Stimulated activated CD8-positive, alpha-beta memory T cell treated with anti-CD3 and anti-CD28 coated beads, Interleukin-12 subunit alpha, Interleukin-12 subunit beta, amount 100 ng/mL, for 1 hour (primary cell): ENCODE measurements at places on chromosomes 13 and 19.

DNA sequence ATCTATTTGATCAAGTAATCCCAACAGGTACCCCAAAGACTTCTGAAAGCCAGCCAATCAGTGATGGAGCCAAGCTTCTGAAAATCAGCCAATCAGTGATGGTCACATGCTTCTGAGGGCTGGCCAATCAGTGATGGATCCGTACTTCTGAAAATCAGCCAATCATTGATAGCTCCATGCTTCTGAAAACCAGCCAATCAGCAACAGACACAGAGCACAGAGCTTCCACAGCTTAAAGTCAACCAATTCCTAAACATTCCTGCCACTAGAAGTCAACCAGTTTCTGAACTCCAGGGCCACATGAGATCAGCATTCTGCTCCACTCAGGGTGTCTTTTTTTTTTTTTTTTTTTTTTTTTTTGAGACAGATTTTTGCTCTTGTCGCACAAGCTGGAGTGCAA, 8.2 kb upstream of the HSD17B14 start:
- DNase-seq = no peak

GRCh38 chr19:3547301-3547731, 8.3 kb downstream of the TEKTIP1 start:
- no peak for DNase-seq

GRCh38 chr13:112814905-112815585, 125.2 kb downstream of the ATP11A start:
- no peak for DNase-seq

DNA sequence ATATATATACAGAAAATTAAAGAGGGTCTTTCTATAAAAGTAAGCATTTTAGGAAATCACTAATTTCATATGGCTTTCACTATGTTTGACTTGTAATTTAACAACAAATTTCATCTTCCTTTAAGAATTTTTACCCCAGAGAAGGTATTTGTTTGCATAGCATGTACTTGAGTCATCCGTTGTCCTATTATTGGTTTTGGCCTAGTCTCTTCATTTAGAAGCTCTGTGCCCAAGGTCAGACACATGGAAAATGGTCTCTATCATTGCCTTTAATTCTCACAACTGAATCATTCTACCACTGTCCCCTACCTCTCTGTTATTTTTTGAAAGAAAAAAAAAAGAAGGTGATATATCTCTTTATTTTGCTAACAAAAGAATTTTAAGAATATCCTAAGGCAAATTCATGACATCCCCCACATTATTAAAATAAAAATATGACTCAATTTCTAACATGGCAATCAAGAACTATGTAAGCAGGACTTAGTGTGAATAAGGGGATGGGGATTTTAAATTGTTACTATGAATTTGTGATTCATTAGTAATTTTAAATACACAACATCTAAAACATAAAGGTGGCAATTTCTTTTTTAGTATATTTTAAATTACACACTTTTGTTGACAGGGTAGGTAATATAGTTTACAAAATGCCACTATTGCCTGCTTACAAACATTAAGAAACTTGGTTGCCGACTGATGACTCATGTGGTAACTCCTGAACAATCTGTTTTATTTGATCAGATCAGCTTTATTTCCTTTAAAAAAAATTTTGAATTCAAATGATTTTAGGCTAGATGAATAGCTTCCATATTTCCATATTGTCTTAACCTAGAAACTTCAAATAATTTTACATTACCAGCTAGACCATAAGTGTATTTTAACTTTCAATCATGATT, 13.9 kb downstream of the SLITRK5 start:
- DNase-seq = no peak

DNA sequence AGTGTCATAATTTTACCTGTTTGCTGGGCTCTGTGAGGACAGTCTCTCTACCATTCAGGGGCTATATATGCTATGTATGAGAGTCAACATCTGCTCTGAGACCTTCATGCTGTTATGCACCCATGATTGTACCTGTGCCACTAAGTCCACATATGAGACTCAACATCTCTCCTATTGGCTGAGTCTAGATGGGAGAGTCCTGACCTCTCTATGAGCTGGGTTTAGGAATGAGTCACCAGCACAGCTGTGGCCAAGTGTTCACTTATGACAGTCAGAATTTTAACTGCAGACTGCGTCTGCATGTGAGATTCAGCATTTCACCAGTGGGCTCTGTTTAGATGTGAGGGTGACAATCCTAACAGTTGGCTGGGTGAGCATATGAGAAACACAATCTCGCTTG, 49.5 kb downstream of the ZNF729 start:
- no peak for DNase-seq
